ENCODE measurements at places on chromosomes 16 and 17. TPM values are rescaled to one million over a fixed set of nuclear protein-coding genes. Genes with fewer than 3 reads are reported as not detected.

DNA sequence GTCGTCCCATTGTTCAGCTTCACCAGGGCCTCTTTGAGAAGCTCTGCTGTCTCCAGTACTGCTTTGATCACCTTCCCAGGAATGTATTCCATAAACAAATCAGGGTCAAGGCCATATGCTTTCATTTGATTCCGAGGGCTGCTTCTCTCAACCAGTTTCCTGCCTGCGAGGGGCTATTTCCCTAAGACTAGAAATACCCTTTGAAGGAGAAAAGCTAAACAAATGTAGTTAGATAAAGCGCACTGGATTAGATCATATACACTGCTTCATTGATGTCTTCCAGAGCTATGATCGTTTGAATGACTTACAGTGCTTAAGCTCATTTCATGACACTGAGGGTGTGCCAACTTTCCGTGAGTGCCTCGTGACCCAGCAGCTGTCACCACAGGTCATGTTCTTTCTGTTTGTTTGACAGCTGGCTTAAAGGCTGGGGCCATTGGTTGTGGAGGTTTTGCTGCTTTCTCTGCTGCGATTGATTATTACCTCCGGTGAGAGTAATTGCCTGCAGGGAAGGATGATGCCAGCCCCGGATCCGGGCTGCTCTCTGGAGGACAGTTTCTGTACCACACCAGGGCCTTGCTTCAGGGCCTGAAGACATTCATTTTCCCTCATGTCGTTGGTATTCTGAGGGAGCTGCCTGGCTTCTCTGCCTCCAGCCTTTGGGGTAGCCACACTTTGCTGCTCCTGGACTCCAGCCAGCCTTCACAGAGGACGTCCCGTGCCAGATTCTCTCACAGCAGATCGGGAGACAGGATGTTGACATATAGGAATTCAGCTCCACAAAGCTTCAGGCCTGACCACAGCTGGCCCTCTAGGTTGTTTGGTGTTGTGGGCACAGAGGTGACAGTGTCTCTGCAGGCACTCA lies 3.9 kb downstream of the TIMM22 start:
- DNase-seq, result no peak

- DNase-seq, result no peak
Measured at GRCh38 chr17:44207319-44207718, 7.6 kb upstream of the ATXN7L3 start.

DNA sequence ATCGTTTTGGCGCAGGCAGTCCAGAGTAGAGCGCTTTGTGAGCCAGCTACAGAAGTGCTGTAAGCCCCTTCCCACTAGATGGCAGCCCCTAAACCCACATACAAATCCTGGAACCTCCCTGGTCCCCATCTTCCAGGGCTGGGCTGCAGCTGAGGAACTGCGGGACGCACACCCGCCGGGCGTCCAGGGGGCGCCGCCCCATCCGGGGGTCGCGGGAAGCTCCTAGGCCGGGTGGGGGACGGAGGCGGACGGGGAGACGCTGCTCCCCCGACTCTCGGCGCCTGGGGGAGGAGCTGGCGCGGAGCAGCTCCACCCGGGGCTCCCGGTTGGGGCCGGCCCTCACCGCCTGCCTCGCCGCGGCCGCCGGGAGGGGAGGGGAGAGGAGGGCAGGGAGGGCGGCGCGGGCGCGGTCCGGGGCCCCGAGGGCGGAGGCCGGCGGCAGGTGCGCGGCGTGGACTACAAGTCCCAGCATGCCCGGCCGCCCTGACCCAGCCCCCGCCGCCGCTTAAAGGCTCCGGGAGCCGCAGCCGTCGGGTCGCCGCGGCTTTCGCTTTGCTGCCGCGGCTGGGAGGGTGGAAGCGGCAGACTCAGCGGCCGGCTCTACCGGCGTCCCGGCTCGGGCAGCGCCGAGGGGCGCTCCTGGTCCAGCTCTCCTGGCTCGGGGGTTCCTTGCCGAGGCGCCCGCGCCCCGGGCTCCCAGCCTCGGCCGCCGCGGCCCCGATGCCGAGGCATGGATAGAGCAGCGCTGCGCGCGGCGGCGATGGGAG lies at the start of gene KSR1:
KSR1 (plus strand) TSS at position 535 of the 767 bp plus-strand sequence; CDS start at position 731, 196 bp downstream.
- DNase-seq, result no peak

Gene MPP3
- total RNA-seq, result 3.6 TPM

GRCh38 chr16:26464576-26465266 lies 602.0 kb upstream of the C16orf82 start:
- DNase-seq, result no peak
